Astrocyte of the spinal cord (primary cell): ENCODE measurements at places on chromosomes 4 and X.

- no peak for DNase-seq
Measured at GRCh38 chrX:24485976-24486680, 21.0 kb downstream of the PDK3 start.

GRCh38 chr4:165766976-165767375, 106.1 kb upstream of the TLL1 start:
- no peak for DNase-seq

- DNase-seq: no peak
Measured at GRCh38 chrX:12128017-12128416, 10.3 kb upstream of the FRMPD4 start.

- no peak for DNase-seq
Measured at GRCh38 chr4:182538031-182538430, 294.8 kb downstream of the TENM3 start.

- no peak for DNase-seq
Measured at GRCh38 chr4:78247536-78248285, 190.6 kb downstream of the FRAS1 start.

- DNase-seq: no peak
Measured at GRCh38 chrX:32041181-32041580, 969.3 kb upstream of the FTHL17 start.

DNA sequence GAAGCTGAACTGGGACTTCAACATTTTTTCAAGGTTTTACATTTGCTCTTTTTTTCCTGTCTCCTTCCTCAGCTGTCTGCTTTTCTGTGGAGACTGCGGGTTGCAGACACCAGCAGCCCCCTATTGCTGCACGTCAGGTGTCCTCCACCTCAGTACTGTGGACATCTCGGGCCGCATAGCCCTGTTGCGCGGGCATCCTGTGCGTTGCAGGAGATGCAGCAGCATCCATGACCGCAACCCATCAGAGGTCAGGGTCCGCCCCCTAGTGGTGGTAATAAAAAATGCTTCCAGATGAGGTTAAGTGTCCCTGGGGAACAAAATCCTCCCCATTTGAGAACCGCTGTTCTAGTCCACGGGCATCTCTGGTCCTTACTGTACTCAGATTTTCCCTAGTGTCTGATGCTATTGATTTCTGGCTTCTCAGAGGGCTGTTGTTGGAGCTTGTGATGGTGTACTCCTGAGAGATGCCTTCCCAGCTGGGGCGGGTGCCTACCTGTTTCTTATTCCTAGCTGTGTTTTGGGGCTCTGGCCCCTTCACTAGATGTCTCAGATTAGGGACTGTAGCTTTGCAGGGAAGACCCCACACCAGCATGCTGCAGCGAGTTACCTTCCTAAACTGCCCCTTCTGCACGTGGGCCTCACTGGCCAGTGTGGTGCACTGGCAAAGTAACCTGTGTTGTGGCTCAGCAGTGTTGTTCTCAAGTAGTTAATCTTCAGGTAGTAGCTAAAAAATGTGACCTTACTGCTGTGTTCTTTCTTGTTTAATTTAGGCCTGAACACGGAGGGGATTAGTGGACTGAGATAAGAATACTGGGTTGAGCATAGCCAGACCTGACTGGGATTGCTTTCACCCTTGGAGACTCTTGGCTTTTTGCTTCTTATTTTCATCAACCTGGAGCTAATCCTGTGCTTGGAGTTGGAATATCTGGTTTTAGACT, 28.2 kb downstream of the NSD2 start:
- peak; percentile 75 for DNase-seq
